ENCODE measurements at places on chromosomes 4 and X.

DNA sequence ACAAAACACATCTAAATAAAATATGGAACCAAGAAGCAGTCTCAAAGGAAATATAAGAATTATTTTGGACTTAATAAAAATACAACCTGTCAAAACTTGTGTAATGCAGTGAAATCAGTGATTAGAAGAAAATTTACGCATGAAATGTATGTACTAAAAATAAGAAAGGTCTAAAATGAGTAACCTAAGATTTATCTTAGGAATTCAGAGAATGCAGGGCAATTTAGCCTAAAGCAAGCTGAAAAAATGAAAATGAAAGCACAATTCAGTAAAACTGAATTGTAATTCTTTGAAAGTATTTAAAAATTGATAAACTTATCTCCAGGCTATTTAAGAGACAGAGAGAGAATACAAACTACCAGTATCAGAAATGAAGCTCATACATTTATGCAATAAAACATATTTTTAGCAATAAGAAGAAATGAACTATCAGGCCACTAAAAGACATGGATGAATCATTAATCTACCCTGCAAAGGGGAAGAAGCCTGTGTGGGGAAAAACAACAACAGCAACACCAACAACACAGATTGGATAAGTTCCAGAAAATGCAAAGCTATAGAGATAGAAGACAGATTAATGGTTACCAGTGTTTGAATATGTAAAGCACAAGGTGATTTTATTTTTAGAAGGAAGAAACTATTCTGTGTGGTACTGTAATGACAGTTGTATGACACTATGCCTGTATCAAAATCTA is 442.0 kb upstream of the ADGRL3 start:
- no peak for DNase-seq

GRCh38 chrX:119989905-119990555 is 46.5 kb upstream of the NKAP start:
- DNase-seq: no peak

DNA sequence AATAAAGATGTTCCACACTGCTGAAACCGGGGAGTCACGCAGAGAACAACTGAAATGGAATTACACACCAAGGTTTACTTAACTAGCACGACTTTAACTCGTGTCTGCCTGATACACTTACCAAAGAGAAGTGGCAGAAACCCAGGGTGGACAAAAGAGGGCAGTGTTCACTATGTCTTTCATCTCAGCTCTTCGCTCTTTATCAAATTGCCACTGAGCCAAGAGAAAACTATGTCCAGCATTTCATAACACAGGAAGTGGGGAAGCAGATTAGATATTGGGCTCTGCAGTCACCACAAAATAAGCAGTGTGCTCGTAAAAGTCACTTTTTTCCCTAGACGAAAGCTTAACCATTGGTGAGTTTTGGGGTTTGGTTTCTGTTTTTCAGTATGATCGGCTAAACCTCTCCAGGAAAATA is 155.7 kb downstream of the CHIC2 start:
- DNase-seq: no peak

DNA sequence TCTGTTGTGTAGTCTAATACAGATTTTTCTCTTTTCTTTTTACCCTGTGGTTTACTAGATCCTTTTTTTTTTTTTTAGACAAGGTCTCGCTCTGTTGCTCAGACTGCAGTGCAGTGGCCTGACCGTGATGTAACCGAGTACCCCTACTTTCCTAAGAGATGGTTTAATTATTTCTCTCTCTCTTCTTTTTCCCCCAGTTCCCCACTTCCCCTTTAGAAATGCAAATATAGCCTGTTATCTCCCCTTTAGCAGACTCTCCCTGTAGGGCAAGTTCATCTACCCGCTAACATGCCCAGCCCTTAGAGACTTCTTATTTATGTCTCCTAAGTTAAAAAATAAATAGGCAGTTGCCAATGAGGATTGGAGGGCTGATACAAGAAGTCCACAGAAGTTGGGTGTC is 4.5 kb downstream of the SNX25 start:
- no peak for DNase-seq

GRCh38 chr4:83486457-83487129 is 1.7 kb upstream of the ABRAXAS1 start:
- no peak for DNase-seq

GRCh38 chr4:3040452-3041191 is 33.7 kb downstream of the HTT-AS start:
- no peak for DNase-seq

Measured in stimulated activated CD4-positive, alpha-beta T cell treated with anti-CD3 and anti-CD28 coated beads, Interleukin-1b, Interleukin-23, amount 100 ng/mL, for 1 hour (primary cell).